ENCODE measurements at places on chromosomes 5 and 9.
A peak's percentile ranks its signal among the peaks of the same experiment; 100 is the strongest.

GRCh38 chr9:131319486-131319885, 30.0 kb downstream of the PLPP7 start:
- DNase-seq, result no peak

DNA sequence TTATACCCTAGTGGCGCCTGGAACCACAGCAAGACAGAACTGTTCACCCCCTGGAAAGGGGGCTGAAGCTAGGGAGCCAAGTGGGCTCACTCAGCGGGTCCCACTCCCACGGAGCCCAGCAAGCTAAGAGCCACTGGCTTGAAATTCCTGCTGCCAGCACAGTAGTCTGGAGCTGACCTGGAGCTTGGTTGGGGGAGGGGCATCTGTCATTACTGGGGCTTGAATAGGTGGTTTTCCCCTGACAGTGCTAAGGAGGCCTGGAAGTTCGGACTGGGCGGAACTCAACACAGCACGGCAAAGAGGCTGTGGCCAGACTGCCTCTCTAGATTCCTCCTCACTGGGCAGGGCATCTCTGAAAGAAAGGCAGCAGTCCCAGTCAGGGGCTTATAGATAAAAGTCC, 19.5 kb downstream of the BTNL3 start:
- DNase-seq, result no peak

DNA sequence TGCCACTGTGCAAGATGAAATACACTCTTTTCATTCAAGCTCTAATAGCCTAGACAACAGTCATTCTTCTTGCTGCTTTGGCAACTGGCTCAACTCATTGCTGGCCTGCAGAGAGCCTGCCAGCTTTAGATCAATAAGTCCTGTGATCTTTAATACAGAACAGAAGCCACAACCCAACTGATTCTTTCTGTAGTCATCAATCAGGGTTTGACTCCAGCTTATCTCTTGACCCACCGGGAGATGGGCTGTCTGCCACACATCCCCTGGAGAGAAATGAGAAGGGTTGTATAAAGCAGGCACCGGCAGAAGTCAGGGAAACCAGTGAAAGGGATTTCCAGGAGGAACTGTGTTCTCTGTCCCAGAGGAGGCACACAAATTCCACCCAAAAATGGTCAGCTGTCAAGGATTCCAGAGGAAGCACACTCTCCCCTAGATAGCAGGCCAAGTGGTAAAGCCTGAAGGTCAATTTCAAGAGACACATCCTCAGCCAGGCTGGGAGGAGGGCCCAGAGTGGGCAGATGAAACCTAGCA, 24.5 kb downstream of the LHFPL2 start:
- DNase-seq, result no peak

- DNase-seq, result no peak
Measured at GRCh38 chr9:84293001-84293798, 47.4 kb downstream of the SLC28A3 start.

- DNase-seq, result no peak
Measured at GRCh38 chr5:40447438-40447837, 232.3 kb upstream of the PTGER4 start.

- peak; percentile 91 for DNase-seq
Measured at GRCh38 chr9:125200216-125201047, at the start of gene RABEPK. Gene RABEPK, plus strand, starts transcription at chr9:125200542. Its CDS starts 2,472 bp downstream, at chr9:125203014.

GRCh38 chr5:131417240-131417869, 153.5 kb downstream of the CDC42SE2 start:
- peak; percentile 59 for DNase-seq

DNA sequence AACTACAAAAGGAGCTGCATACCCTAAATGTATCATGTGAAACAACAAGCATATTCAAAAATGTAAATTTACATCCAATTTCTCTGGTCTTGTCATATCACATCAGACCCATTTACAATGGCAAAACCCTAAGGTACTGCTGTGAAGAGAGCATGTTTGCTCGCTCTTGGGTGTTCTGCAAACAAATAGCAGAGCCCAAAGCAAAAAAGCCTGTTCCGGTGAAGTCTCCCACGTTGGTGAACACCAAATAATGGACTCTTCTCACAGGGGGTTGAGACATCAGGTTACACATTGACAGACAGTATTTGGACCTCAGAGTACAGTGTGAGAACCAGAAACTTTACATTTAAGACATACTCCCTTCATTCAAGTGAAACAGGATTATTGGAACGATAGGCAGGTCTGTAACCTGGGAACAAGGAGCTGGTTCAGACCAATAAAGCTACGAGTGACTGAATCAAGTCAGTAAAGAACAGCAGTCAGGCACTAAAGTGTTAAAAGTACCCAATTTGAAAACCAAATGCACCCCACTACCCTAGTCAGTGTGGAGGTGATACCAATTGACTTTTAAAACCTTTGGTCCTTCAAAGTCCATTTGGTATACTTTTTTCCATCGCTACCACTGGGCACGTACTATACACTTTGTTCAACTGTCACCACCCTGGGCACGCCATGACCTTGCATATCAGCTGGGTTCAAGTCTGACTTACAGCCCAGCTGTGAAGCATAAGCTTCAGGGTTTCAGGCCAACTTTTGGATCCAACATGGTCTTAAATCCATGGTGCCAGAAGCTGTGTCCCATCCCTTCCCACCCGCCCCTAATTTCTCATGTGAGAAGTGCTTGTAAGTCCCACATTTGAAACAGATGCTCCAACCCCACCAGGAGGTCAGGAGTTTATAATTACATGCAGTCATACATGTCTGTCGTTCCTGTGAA, 36.4 kb downstream of the ETF1 start:
- no peak for DNase-seq

GRCh38 chr9:113626735-113627495, 163.4 kb downstream of the RGS3 start:
- DNase-seq, result no peak

GRCh38 chr9:113963017-113963620, 87.0 kb downstream of the ZNF618 start:
- no peak for DNase-seq

GRCh38 chr5:78269088-78269703, 25.3 kb downstream of the AP3B1 start:
- no peak for DNase-seq

- DNase-seq, result no peak
Measured at GRCh38 chr5:35478856-35479682, 138.6 kb upstream of the SPEF2 start.

GRCh38 chr9:78462611-78463010, 165.7 kb downstream of the PSAT1 start:
- DNase-seq, result no peak

- no peak for DNase-seq
Measured at GRCh38 chr5:142959683-142960657, 189.8 kb downstream of the ARHGAP26 start.

GRCh38 chr9:106400950-106401349, 462.0 kb upstream of the ZNF462 start:
- no peak for DNase-seq

- no peak for DNase-seq
Measured at GRCh38 chr5:173594061-173594460, 22.4 kb downstream of the BOD1 start.

GRCh38 chr5:124130816-124131215, 615.6 kb downstream of the ZNF608 start:
- DNase-seq, result peak; percentile 64

GRCh38 chr5:137115152-137115551, 384.0 kb downstream of the SPOCK1 start:
- DNase-seq, result no peak

GRCh38 chr5:125814119-125814518, 609.1 kb upstream of the GRAMD2B start:
- DNase-seq, result peak; percentile 52

DNA sequence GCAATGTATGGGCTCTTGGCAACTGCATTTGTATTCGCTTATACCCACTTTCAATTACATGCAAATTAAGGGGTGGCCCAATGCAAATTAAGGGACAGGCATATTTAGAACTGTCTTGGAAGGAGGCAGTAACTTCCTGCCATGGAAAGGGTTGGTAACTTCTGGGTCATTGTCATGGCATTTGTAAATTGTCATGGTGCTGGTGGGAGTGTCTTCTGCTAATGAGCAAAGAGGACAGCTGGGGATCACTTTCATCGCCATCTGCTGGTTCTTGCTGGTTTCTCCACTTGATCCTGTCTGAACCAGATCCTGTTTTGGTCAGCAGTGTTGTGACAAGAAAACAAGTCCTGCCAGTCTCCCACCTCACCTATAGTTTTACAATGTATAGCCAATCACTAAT, 23.3 kb upstream of the UGT3A2 start:
- peak; percentile 65 for DNase-seq
